Jurkat, Clone E6-1 (cell line): ENCODE measurements at places on chromosomes 3 and 15.

GRCh38 chr3:57598765-57599360, 1.7 kb upstream of the ARF4 start:
- no peak for DNase-seq

DNA sequence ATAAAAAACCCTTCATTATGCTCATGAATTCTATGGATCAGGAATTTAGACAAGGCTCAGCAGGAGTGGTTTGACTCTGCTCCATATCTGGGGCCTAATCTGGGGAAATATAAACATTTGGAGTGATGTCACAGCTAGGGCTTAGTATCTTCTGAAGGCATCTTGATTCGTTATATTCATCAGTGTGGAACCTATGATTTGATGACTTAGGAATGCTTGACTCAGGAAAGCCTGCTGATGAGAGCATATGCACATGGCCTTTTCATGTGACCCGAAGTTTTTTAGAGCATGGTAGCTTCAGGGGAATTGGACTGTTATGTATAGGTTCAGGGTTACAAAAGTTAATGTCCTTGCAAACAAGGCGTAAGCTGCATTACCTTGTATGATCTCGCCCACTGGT, 184.9 kb upstream of the LRRC3B start:
- no peak for DNase-seq

GRCh38 chr15:59221511-59222505, 15.2 kb downstream of the LDHAL6B start:
- DNase-seq: no peak

DNA sequence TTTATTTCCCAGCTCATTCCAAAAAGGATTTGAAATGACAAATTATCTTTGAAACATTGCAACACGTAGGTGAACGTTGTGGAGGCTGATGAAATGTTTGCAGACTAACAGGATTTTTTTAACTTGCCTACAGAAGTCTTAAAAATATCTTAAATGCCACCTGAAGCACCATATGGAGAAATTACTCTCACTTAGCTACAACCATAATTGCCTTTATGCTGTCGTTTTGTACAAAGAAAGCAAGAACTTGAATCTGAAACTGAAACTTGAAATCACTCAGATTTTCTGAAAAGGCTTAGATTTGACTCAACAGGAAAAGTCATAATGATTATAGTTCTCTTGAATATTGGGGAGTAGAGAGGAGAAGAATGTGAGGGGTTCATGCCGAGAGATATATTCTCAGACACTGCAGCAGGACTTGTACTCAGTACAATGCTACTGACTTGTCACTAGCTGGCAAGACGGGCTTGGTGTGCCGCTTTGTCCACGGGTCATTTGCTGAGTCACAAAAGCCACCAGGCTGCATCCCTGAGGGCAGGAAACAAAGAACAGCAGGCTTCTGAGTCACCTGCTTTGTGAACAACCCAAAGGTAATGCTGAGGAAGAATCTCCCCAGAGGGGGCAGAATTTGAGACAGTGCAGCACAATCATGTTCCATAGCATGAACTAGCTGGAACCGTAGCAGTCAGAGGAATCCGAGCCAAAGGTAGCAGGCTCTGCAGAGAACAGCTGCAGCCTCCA, 7.1 kb upstream of the FMN1 start:
- DNase-seq: no peak

- no peak for DNase-seq
Observed at GRCh38 chr15:75199357-75199940, 2.2 kb upstream of the C15orf39 start.

- no peak for DNase-seq
Observed at GRCh38 chr15:65595960-65596359, 15.0 kb downstream of the INTS14 start.

- no peak for DNase-seq
Observed at GRCh38 chr3:134804508-134805480, 9.7 kb downstream of the EPHB1 start.

DNA sequence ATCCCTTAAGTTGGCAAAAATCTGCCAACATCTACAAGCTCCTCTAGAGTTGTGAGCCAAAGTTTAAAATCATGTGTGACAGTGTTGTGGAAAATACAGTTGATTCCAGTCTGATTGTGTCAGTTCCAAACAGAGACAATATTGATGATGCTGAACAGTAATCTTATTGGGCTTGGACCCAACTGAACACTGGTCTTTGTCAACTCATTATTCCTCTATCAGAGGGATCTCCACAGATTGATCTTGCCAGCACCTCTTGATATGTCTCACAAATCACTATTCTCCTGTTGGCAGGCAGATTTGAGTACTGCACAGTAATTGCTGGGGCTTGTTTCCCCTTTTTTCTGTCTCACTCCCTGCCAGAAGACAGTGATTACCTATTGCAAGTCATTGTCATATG, 326.6 kb upstream of the DPH6 start:
- DNase-seq: no peak

DNA sequence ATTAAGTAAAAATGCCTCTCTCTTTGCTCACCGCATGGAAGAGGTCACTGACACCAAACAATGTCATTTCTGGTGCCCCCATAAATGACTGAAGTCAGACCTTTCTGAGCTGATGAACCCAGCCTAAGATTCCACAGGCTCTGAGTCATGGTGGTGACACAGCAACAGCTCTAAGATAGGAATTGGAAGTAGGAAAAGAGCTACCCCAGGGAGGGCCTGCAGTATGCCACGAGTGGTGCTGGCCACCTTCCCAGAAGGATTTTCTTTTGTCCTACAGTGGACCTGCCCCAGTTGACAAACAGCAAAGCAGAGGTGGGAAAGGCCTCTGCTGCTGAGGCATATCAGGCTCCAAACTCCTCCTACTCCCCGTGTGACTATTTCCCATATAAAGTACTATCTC, 208.1 kb downstream of the MINAR1 start:
- no peak for DNase-seq

DNA sequence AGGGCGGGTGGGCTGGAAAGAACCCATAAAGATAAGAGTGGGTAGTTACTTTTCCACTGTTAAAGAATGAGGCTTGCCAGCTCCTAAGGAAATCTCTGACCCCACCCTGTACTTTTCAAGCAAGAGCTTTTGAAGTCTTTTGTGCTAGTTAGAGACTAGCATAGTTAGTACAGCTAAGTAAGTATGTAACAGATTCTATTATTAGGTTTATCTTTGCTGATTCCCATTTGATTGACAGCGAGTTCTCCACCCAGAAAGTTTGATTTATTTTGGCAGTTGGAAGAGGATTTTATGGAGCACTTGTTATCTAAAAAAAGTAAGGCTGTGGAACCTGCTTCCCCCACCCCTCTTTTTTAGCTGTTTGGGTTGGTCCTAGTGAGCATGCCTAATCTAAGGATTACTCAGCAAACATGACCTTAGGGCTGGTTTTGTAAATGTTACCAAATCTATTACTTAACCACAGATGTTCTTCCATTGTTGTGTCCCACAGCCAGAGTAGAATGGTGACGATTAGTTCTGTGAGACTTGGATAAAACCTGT, 57.6 kb downstream of the FNDC3B start:
- no peak for DNase-seq

GRCh38 chr3:67593761-67594234, 60.6 kb downstream of the SUCLG2 start:
- DNase-seq: no peak
